ENCODE measurements at places on chromosomes 6 and 20. TPM values are rescaled to one million over a fixed set of nuclear protein-coding genes. Genes with fewer than 3 reads are reported as not detected.

MACROD2 gene
- 58.1 TPM for total RNA-seq

DNA sequence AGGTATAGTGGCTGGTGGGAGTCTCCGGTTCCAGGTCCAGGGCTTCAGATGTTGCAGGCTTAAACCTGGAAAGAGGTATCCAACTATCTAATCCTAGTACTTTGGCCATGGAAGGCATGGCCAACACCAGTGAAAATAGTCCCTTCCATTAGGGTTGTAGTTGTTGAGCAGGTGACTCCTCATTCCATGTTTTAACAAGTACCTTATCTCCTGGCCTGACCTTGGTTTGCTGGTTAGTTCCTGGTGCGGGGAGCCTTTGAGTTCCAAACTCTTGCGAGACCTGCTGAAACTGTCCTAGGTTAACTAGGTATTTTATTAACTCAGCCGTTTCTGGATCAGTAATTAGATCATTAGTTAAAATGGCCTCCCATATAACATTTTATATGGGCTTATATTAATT lies 165.1 kb upstream of the PROKR2 start:
- no peak for DNase-seq

DNA sequence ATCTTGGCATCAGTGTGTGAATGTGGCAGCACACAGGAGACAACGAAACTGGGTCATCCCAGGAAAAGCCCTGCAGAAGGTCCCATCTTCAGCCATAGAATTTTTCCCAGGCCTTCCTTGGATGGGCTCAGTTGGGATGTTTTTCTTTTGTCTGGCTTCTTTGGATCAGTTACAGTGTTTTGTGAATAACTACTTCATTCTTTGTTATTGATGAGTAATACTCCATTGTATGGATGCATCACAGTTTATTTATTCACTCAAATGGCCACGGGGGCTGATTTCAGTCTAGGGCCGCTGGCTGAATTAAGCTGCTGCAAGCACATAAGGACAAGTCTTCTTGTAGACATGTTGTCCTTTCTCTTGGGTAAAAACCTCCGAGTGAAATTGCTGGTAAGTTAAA lies 81.3 kb upstream of the CD93 start:
- DNase-seq: no peak

DNA sequence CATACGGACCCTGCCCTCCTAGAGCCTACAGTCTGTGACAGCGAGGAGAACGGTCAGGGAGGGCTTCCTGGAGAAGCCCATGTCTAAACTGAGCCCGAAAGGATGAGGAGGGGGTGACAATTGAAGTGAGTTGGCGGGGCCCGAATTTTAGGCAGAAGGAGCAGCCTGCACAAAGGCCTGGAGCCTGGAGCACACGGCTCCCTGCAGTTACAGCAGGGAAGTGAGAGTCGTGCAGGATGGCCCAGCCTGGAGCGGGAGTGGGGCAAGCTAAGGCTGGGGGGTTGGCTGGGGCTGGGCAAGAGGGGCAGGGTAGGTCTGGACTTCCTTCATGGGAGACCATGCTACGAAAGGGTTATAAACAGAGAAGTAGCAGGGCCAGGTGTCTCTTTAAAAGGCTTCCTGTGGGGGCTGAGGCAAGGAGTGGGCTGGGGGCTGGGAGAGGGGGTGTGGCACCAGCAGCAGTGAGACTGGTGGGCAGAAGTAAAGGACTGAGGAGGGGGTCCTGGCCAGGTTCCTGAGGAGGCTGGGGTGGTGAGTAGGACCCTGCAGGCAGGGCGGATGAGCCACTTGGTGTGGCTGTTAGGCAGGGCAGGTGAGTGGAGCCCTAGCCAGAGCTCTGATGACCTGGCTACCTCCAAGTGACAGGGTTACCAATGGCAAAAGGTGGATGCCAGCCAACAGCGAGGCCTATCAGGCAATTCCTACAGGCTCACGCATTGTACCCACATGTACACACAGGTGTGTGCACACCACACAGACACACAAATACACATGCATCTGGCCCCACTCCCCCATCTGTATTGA lies 119.2 kb downstream of the MRPL14 start:
- DNase-seq: no peak

GRCh38 chr6:51118792-51119191 lies 300.1 kb downstream of the TFAP2B start:
- no peak for DNase-seq

FAM83C gene
- not detected for total RNA-seq

- no peak for DNase-seq
These were observed 158.6 kb upstream of the PREP start for GRCh38 chr6:105561486-105561885.

DNA sequence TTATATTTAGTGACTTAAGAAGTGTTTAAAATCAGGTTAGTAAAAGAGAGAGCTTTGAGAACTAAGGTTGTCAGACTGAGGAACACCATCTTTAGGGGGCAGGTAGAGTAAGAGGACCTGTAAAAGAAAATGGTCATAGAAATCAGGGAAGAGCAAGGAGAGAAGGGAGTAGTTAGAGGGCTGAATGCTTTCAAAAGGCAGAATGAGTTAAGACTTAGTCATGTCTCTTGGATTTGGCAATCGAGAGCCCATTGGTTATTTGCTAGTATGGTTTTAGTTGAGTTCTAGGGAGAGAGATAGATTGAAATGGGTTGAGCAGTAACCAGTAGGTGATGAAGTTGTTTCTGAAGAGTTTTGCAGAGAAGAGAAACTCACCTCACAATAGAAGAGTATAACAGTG lies 51.1 kb downstream of the RALGAPB start:
- no peak for DNase-seq

GRCh38 chr20:1810926-1811620 lies 84.1 kb upstream of the SIRPA start:
- no peak for DNase-seq

SIRPA gene
- 8.0 TPM for total RNA-seq

- no peak for DNase-seq
These were observed 151.4 kb downstream of the ID4 start for GRCh38 chr6:19988555-19988954.

APMAP gene
- 49.2 TPM for total RNA-seq

PPP1R18 gene
- 27.9 TPM for total RNA-seq

DNA sequence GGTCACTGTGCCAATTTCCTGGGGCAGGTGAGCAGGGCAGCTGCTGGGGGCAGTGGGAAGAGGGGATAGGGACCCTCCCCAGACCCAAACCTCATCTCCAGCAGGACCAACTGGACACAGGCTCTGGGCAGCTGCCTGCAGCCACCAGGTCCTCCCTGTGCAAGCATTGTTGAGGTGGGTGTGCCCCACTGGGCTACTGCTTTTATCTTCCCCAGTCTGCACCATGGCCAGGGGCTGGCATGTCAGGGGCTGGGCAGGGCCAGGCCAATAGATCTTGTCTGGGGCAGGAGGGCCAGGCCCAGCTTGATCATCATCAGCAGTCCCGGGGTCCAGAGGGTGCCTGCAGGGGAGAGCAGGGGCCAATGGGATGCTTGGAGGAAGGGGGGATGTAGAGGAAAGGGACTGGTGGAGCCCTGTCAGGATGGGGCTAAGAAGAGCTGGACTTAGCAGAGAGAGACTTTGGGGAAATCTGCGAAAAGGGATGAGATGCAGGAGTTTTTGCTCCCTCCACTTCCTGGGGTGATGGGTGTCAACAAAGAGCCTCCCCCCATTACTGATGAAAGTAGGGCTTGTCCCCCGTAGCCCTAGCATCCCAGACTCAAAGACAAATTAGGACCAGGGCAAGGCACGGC lies 5.7 kb downstream of the EBF4 start:
- no peak for DNase-seq
